Body of pancreas (tissue), 4 donors: ENCODE measurements at places on chromosomes 16 and 17. TPM values are rescaled to one million over a fixed set of nuclear protein-coding genes. Genes with fewer than 3 reads are reported as not detected.
A peak's percentile ranks its signal among the peaks of the same experiment; 100 is the strongest.

HS3ST3B1 gene
- total RNA-seq = 1.6 TPM

EIF3C gene
- total RNA-seq = 145 TPM

GLP2R gene
- 4.6 TPM for total RNA-seq

DNA sequence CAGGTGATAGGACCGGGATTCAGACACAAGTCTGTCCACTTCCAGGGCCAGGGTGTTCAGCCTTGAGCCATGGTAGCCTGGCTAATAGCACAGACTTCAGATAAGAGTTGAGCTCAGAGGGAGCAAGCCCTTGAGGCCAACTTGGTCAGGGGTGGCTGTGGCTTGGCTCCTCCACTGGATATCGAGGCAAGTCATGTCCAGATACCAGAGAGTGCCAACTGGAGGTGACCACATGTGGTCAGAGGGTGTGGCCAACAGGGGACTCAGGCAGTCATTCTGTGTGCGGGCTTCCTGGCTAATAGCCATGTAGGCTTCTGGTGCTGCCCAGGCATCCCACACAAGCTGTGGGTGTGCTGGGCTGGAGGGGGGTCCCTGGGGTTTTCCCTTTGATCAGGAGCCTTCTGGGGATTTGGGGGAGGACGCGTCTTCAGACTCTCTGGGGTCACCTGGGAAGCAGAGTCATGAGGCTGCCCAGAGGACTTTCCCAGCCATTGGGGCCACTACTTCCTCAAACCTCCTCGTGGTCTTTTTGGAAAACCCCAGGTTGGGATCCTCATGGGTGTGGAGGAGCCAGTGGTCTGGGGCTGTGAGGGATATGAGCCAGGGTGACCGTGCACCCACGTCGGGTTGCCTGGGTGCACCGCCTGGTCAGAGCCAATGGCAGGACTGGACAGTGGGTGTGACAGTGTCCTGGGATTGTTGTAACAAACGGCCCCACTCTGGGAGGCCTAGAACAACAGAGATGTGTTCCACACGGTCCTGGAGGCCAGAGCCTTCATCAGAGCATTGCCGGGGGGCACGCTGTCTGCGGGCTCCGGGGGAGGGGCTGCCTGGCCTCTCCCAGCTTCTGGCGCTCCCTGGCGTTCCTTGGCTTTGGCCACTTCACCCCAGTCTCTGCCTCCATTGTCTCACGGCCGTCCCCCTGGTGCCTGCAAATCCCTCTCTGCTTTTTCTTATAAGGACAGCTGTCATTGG, 25.0 kb downstream of the COX4I1 start:
- DNase-seq = no peak

- no peak for DNase-seq
Measured at GRCh38 chr16:16029431-16030011, 80.1 kb downstream of the ABCC1 start.

GRCh38 chr16:25256695-25257469, 763 bp downstream of the ZKSCAN2 start:
- peak; percentile 19 for DNase-seq

GRCh38 chr17:5820721-5821456, 236.6 kb upstream of the NLRP1 start:
- DNase-seq = no peak

DNA sequence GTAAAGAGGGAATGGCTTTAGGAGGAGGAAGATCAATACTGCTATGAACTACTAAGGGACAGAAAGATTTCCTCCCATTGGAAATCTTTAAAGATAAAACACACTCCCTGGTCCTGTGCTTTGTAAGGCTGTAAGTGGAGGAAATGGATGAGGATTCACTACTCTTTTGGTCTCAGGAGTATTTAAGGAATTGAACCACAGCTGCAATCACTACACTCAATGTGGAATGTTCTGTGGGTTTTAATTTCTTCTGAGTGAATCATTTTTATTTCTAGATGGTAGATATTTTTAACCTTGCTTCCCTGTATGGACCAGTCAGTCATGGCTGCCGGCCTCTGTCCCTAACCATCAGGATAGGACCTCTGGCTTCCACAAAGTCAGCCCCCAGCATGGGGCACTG, 65.6 kb downstream of the SDR42E1 start:
- DNase-seq = no peak

- DNase-seq = no peak
Measured at GRCh38 chr16:66131895-66132294, 234.6 kb upstream of the CDH5 start.

- peak; percentile 72 for DNase-seq
Measured at GRCh38 chr16:71629278-71630016, 3.5 kb downstream of the MARVELD3 start.

GRCh38 chr17:14015271-14015670, 54.0 kb upstream of the COX10 start:
- no peak for DNase-seq
